Stimulated activated CD4-positive, alpha-beta T cell treated with anti-CD3 and anti-CD28 coated beads, TNF-alpha, amount 100 ng/mL, for 4 hours (primary cell): ENCODE measurements at places on chromosomes 6 and 20.

DNA sequence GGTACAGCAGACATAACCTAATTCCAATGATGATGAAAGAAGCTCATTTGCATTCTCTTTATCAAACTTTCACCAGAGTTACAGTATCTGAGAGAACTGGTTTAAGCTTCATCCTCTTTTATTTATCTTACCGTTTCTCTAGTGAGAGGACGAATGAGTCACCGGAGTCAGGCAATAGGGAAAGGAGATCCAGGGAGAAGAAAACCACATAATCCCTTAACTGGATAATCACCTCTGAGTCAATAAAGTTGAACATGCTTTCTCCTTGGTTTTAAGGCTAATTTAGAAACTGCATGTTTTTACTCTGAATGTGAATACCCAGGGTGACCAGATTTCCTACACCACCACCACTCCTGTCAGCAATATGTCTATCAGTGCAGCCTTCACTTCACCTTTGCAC, 313.7 kb upstream of the TBX18 start:
- no peak for DNase-seq

DNA sequence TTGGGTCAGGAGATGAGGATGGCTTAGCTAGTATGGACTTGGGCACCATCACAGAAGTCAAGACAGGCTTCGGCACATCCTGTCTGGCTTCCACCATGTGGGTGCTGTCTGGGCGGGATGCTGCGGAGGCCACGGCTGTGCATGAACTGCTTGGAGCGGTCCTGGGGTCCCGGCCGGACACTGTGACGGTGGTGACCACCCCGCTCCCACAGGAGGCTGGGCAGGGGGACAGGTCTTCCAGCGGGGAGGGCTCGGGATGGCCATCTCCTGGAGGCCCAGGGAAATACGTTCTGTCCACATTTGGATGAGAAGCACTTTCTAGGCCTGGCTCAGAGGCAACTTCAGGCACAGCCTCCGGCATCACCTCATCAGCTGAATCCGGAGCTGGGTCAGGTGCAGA, 32.1 kb upstream of the TCFL5 start:
- no peak for DNase-seq

DNA sequence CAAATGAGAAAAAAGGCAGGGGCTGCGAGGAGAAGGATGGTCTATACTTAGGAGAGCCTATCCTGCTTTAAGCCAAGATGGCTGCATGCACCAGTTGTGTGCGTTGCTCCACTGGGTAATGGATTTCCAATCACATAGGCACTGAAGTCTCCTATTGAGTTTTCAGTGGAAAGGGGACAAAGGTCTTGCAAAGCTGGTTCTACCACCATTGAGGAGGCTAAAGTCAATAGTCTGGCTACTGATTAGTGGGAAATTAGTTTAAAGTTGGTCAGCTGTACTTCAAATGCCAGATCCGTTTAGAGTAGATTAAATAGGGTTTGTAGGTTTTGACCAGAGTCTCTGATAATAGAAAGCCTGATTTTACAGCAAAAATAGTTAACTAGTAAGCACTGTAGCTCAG, 104.9 kb downstream of the SESN1 start:
- DNase-seq: no peak

GRCh38 chr6:89079511-89080234, 878 bp upstream of the PNRC1 start:
- DNase-seq: peak; percentile 38

- DNase-seq: no peak
Observed at GRCh38 chr6:19979986-19980385, 142.8 kb downstream of the ID4 start.

DNA sequence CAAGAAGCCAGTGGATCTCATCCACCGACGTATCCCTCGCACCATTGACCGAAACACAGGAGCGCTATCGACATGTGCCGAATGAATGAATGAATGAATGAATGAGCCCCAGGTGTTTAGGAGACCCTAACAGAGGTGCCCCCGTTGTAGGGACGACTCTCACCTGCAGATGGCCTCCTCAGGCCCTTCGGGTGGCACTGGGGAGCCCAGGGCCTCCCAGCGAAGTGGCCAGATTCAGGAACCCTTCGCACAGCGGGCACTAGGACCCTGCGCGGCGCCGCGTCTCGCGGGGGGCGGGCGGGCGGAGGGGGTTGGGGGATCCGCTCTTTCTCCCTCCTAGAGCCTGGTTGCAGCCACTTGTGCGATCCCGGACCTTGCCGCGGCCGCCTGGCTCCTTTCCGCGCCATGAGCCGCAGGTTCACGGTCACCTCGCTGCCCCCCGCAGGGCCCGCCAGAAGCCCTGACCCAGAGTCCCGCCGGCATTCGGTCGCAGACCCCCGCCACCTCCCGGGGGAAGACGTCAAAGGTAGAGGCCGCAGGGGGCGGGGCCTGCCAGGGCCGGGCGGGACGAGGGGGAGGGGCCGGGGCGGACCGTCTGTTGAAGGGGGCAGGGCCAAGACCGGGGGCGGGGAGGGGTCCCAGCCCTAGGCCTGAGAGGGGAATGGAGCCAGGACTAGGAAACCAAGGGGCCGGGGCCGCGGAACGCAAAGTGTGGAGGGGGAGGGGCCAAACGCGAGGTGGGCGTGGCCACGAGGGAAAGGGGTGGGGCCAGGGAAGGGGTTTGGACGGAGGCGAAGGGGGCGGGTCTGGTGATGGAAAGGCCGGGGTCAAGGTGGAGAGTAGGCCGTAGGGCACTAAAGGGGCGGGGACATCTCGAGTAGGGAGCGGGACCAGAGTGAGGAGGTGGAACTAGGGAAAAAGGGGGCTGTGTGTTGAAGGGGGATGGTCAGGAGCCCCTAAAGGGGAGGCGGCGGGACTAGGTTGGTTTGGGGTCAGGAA, 7.4 kb upstream of the SLC12A5 start:
- no peak for DNase-seq

- no peak for DNase-seq
Observed at GRCh38 chr20:10324198-10324847, 105.7 kb downstream of the SNAP25 start.

DNA sequence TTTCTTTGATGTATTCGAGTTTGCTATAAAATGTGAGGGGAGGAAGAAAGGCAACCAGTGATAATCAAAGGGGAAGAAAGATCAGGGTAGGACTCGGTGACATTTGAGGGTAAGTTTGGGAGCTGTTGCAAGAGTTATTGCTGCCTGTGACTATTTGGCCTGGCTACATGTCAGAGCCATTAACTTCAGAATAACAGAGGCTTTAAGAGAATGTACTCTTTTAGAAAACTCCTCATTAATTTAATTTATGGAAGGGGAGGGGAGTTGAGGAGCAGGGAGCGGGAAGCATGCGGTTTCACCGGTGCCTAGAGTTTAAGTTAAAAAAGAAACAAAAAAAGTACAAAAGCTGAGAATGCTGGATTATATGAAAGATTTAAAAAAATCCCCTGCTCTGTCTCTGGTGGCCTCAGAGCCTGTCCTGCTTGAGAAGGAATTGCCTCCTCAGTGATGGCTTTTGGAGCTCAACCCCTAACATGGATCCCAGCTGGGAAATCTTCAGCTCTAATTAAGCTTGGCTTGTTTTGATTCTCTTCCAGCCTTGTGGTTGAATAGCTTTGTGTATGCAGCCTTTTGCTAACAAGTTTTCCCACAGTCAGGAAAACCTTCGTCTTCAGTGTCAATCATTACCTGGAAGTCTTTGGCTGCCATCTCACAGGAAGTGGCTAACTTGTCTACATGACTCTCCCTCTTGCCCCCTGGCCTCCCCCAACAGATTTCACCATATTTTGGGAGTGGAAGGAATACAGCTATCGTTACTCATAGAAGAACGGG, 238.2 kb downstream of the SOX4 start:
- DNase-seq: no peak

GRCh38 chr6:28383235-28384142, 16.1 kb downstream of the ZSCAN12 start:
- peak; percentile 5 for DNase-seq

- DNase-seq: no peak
Observed at GRCh38 chr6:10215326-10216110, 199.4 kb downstream of the TFAP2A start.

DNA sequence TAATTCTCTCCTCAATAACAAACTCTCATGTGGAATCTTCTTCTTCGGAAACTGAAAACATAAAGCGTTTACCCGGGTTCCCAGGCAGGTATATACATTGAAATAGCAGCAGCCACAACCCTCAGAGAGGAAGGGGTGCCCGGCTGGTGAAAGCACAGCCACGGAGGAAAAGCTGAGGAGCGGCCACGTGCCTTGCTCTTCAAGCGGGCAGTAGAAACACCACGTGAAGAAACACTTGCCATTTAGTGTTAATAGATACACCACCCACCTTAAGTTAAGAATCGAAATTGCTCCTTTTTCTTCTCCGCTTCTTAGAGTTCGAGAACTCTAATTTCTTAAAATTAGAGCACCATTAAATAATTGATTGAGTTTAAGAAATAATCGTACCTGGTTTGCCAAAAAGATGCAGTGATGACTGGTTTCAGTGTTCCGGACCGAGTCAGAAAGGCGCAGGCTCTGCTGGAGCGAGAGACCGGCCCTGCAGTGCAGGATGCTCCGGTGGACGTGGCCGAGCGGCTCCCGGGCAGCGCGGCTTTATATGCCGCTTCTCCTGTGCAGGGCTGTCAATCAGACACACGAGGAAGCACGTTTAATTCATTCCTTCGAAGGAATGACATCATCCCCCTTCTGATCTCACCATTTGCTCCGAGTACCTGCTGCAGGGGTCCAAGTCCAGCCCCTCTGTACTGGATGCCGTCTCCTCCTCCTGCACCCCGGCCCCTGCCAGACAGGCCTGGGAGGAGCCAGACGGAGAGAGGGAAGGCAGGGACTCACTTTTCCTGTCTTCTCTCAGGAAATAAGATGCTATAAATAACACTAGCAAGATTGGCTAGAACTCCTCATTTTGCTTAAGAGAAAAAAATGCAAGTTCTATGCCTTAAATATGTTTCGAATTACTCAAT, at the start of gene THBS2:
Gene THBS2, minus strand, starts transcription at position 510 of the 902 bp plus-strand sequence. CDS start 3,062 bp downstream, outside the sequence.
- no peak for DNase-seq

- DNase-seq: no peak
Observed at GRCh38 chr6:90086517-90086916, 192.2 kb downstream of the GJA10 start.

GRCh38 chr6:36442103-36442670, 467 bp downstream of the PXT1 start:
- DNase-seq: no peak

DNA sequence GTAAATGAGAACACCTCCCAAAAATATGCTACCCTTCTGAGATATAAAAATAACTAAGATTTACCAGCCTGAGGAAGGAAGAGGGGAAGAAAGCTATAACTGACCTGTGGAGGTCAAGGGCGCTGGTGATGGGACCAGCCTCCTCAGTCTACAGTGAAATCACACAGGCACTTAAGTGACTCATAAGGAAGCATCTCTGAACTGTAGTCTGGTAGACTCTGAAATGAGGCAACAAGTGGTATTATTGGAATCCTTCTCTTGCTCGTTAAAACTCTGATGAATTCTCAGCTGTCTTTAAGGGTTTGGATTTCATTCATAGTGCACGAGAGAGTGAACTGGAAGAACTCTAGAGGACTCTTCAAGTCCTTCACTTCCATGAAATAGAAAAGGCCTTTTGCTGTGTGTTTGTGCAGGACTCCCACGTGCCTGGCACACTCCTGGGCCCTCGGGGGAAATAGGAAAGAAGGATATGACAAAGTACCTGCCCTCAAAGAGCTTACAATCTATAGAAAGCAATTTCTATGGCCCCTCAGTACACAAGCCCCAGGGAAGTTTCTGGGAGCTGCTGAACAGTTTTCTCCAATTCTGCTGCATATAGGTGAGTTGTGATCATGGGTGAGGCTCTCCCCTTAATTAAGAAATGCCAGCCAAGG, 231.8 kb upstream of the RREB1 start:
- DNase-seq: no peak

- DNase-seq: no peak
Observed at GRCh38 chr6:86969573-86969972, 32.2 kb downstream of the HTR1E start.

DNA sequence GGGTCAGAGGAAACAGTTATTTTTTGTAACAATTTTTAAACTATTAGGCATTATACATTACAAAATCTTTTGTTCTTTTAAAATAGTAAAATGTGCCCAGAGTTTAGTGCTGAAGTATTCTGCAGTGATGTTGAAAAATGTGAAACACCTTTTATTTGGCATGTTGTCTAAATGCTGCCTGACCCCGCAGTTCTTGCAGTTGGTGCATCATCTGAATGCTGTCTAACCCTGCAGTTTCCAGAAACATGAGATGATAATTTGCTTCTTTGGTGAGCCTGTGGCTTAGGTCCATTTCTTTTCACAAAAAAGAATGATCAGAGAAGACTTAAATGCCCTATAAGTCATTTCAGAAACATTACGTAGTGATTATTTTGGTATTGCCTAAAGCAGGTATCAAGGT, 82.4 kb downstream of the RNF217 start:
- DNase-seq: no peak

GRCh38 chr6:104688283-104688969, 171.3 kb downstream of the HACE1 start:
- no peak for DNase-seq

DNA sequence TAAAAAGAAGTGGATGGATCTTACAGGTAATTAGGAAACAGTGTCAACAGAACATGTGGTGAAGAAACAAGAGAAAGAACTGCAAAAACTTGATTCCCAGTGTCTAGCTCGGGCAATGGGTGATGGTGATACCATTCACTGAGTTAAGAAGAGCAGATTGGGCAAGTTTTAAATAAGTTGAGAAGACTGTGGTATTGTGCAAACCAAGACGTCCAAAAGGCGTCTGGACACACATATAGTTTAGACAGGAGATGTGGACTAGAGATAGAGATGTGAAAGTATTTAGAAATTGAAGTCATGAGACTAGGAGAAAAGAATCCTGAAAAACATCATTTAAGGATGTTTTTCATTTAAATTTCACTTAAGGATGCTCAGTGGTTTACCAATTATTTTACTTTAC, 53.9 kb downstream of the CDK19 start:
- no peak for DNase-seq

- DNase-seq: no peak
Observed at GRCh38 chr6:40334496-40335270, 252.5 kb downstream of the LRFN2 start.

DNA sequence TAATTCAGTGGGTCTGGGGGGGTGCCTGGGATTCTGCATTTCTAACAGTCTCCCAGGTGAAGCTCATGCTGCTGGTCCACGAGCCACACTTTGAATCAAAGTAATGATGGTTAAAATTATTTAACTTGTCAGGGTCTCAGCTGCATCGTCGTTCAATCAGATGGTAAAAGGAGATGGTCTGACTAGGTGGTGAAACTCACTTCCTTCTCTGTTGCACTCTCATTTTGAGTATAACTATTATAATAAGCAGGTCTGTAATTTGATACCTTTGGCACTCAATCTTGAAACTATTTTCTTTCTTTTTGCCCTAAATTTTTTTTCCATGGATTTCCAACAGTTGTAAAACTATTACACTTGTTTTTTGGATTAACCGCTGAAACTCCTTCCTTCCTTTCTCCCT, 292.5 kb downstream of the FARS2 start:
- DNase-seq: no peak

GRCh38 chr6:160500639-160501038, 152.5 kb downstream of the SLC22A3 start:
- no peak for DNase-seq

DNA sequence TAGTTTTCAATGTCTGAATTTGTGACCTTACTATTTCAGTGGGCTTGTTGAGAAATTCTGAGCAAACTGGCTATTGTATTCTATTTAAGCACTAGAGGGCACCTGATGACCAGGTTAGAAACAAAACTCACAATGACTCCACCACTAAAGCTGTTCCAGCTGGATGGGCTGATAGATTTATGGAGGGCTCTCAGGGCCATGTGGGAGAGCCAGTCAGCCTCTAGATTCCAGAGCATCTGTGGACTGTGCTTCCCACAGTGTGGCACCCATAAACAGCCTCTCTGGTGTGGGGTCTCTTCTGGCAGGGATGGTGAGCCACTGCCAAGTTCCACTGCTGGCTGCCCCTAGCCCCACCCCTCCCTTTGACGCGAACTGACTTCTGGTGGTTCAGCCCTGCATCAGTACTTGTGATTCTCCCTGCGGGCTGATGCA, 29.2 kb downstream of the C6orf58 start:
- DNase-seq: no peak
